Progenitor cell of endocrine pancreas (in vitro differentiated cells): ENCODE measurements at places on chromosomes 1 and 21.

DNA sequence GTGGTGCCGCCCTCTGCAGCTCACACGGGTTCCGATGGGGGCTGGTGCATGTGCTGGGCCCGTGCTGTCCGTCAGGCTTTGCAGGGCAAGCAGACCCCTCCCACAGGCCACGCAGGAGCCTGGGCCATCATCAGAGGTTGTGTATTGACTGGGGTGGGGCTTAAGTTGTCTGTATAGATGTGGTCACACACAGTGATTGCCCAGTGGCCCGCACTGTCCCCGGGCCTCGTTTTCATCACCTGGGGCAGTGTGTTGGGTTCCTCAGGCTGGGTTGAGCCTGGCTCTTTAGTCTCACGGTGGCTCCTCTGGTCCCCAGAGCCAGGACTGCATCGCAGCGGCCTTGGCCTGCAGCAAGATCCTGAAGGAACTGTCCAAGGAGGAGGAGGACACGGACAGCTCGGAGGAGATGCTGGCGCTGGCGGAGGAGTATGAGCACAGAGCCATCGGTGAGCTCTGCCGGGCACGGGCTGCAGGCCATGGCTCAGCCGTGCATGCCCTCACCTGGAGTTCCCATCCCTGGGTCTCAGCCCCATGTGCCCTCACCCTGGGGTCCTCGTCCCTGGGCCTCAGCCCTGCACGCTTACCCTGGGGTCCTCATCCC lies 44.1 kb downstream of the TRPM2 start:
- DNase-seq: no peak

DNA sequence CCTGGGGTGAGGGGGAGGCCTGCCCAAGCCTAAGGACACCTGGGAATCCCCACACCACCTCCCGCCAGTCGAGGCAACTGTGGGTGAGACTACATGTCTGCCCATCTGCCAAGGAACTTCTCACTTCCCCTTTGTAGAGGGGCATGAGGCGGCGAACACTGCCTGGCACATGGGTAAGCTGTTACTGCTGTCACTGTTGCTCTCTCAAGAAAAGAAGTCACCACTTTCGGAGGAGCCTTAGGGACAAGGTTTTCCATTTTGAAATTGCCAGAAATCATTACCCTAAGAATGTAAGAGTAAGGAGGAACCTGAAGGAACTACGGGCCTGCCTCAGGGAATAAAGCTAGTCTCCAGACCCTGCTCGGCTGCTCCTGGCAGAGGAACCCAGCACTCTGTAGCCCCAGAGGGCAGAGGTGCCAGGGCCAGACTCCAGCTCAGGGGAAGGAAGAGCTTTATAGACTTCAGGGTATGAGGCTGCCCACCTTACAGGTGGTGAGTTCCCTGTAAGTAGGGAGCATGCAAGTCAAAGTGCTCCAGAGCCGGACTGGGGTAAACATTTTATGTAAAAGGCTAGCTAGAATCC lies 23.3 kb downstream of the SLC2A1 start:
- no peak for DNase-seq

DNA sequence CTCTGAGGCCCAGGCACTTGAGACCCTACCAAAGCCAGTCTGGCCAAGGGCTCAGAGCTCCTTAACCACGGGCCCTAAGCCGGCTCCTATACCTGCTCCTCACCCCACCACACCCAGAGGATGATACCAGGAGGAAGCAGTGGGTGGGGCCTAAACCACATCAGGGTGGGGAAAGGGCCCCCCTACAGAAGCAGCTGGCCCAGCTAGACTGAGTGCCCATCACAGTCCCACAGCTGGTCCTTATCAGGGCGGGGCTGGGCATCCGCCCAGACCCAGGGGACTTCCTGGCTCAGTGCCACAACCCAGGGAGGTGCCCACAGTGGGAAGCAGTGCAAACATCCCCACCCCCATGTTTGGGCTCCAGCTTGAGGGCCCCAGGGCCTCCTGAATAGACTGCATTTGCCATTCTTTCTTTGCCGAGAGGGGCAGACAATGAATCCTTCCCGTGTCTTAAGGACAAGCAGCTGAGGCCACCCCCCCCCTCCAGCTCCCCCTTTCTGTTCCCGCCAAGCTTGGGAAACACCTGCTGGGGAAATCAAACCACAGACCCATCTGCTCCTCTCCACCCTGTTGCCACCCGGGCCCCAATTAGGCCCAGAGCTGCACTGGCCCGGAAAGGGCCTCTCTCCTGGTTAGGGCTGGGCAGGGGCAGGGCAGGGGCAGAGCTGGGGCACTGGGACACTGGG lies 6.2 kb downstream of the E2F2 start:
- DNase-seq: no peak

DNA sequence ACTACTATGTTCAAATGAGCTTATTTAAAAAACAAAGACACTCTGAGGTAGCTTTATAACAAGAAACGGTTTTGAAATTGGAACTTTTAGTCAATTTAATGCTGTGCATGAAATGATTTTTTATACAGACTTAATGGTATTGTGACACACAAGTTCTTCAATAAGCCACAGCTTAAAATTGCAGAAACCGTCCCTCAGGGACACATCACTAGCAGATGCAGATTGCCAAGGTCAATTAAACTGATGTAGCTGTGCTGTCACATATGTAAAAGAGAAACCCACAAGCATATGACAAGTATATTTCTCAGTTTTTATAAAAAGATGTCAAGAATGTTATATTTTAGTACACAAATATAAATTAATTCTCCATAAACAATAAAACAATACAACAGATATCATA lies 366.9 kb downstream of the DPYD start:
- DNase-seq: no peak

- DNase-seq: no peak
Measured at GRCh38 chr1:182087719-182088350, 26.3 kb upstream of the ZNF648 start.

DNA sequence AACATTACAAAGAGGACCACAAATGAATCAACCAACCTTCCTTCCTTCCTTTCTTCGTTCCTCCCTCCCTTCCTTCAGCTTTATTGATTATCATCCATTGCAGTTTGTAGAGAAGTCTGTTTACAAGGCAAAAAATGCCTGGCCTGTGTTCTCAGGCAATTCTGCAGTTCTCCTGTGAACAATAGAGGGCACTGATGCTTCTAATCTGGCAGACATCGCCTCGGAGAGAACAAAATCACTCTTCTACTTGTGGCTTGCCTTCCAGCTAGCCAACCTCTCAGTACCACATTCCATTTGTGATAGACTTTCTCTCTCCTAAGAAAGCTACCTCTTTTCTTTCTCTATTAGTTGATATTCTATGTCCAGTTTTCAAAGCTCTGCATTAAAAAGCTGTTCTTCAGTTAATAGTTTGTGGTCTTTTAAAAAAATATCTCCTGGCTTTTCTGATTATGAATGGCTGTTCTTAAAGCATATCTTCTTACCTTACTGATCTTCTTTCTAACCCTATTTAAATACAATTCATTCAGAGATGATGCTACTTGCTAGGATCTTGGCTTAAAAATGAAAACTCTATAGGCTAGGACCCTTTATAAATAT lies 26.9 kb upstream of the ESRRG start:
- peak; percentile 19 for DNase-seq

DNA sequence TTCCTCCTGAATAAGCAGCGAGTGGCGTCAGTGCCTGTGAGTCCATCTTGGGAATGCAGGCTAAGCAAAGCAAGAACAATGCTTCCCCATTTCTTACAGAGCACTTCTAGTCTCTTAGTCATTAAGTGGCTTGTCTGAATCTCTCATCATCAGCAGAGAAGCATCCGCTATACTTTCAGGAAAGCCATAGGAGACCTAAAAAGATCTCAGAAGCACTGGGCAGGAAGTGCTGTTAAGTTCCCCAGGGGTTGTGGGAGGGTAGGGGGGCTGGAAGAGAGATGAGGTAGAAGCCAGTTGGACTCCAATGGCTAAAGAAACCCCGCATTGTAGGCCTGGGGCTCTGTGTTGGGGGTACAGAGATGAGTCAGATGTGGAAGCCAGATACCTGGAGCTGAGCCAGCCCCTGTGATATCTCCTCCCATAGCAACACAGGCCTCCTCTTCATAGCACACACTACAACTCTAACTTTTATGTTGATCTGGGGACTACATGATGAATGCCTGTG lies 44.9 kb downstream of the SYT6 start:
- no peak for DNase-seq

DNA sequence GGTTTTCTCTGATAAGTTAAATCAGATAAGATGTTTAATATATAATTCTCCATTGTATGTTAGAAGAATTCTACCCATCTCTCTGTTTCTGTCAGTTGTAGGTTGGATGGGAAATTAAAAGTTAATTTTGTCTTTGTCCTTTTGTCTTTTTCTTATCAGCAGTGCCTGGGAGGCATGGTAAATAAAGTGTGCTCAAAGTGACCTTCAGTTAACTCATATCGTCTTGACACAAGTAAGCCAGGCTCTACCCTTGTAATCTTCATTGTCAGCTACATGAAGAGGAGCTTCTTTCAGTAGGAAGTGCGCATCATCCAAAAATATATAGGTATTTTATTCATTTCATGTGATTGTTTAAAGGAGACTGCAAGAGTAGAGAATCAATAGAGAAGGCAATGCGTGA lies 138.9 kb upstream of the NRIP1 start:
- no peak for DNase-seq

DNA sequence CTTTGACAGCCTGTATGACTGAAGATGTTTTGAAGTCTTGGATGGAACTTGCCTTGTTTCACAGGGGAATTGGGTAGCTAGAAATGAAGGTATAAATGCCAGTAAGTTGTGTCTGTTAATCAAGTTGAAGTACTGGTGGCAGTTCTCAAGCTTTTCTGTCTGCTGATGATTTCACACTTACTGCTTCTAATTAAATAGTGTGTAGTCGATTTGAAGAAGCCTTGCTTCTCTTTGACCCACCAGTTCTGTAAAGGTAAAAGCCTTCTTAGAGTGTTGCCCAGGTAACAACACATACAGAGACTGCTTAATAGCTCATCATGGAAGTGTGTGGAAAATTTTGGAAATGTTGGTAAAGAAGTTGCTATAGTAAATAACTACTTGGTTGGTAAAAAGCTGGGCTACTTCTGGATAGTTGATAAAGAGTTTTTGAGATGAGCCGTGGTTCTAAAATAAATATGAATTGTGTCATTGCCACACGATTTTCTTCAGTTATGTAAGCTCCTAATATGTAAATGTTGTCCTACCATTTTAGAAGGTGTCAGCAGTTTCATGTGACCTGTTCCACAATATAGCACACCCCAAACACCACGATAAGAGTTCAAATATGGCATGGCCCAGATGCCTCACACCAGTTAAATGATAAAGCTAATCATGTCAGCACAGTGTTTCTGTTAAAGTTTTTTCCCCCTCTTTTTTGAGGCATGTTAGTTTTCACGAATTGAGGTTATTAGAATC lies 7.4 kb downstream of the RABGAP1L start:
- no peak for DNase-seq

DNA sequence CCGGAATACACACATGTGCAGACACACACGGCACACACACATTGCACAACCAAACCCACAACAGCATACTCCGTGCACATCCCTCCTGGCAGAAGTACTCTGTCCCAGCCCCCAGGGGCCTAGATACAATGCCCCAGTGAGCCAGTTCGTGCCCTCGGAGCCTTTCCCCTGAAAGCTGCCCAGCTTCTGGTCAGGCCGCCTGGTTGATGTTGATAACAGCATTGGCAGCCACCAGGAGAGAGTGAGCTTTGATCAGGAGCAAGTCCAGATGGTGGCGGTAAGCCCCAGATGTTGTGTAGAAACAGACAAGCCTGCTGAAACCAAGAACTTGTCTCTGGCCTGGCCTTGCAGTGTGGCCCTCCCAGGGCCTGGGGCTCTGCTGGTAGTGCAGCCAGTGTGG lies 109.1 kb downstream of the GRIK3 start:
- no peak for DNase-seq

DNA sequence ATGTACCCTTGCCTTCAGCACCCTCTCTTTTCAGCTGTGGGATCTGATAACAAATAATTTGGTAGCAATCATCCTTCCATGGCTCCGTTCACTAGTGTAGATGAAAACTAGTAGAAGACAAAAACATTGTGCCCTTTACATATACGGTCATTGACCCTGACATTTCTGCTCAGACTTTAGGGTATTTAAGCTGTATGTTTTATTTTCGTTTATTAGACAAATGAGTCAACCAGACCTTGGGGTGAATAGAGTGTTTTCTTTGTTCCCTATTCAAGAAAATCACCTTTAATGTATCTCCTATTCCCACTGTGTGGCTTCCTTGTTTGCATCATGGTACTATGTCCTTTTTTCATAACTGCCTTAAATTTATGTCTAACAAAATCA lies 187.3 kb downstream of the VAV3 start:
- no peak for DNase-seq

- DNase-seq: no peak
Measured at GRCh38 chr1:195530961-195531360, 1077.3 kb downstream of the KCNT2 start.

DNA sequence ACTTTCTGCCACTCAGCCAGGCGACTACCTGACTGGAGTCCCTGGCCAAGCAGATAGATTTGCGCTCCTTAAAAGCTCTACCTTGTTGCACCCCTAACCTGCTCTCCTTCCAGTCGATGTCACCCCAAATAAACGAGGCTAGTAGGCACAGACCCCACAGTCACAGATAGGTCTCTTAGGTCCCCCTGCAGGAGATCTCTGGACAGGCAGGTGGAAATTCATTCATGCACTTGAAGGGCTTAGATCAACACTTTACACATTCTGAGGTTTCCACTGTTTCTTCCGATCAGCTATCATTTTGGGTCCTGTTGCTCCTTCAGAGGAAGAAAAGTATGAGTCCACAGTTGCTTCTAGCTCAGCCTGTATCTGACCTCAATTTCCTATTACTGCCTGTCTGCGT lies 272.6 kb upstream of the FMN2 start:
- no peak for DNase-seq

DNA sequence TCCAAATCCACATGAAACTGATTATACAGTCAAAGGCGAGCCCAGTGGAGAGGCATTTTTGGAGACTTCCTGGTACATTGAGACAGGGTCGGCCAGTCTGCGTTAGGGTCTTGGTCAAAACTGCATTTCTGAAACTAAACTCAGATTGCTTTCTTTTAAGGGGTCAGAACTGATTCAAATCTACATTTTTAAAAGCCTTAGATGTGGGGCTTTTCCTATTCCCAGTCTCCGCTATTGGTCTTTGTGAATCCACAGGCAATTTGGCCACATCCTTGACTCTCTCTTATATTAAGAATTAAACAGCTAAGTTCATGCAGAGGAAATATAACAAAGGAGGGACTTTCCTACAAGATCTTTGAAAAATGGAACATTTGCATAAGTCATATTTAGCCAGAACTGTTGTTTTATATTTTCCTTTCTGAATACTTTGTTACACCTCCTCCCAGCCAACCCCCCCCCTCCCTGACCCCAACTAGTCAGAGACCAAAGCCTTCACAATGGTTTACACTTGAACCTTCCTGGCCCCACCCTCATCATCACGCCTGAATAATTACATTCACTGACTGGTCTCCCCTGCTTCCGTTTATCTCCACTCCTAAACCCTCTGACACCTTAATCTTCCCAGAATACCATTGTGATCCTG lies 30.9 kb downstream of the SELL start:
- DNase-seq: no peak
